Muscle of leg (tissue), 16 donors: ENCODE measurements at places on chromosomes 13 and 19.
A peak's percentile ranks its signal among the peaks of the same experiment; 100 is the strongest.

DNA sequence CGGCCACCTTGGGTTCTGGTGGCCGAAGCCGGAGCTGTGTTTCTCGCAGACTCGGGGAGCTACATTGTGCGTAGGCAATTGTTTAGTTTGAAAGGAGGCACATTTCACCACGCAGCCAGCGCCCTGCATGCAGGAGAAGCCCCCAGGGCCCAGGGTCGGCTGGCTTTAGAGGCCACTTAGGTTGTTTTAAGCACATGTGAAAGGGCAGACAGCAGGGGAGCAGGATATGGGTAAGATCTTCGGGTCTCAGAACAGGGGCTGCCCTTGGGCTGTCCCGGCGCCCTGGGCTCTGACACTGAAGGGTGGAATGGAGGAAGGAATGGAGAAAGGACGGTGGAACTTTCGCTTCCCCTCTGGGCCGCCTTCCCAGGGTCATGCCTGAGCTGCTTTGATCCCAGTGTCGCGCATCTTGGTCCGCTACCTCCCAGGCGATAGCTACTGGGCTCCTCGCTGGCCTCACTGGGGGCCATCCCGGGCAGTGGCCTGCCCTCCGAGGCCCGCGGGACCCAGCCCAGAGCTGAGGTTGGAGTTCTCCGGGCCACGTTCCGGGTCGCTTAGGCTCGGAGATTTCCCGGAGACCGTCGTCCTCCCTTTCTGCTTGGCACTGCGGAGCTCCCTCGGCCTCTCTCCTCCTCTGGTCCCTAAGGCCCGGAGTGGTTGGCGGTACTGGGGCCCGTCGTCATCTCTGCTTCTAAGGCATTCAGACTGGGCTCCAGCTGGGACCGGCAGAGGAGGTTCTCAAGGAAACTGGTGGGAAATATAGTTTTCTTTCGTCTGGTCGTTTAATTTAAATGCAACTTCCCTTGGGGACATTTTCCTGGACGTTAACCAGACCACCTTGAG is 4.3 kb upstream of the POU4F1 start:
- no peak for DNase-seq

- DNase-seq, result no peak
Measured at GRCh38 chr13:101841698-101842097, 389.2 kb downstream of the ITGBL1 start.

- peak; percentile 98 for DNase-seq
Measured at GRCh38 chr19:12333162-12334159, at the start of gene ZNF563. ZNF563 (minus strand) TSS chr19:12333633; CDS start chr19:12333482, 151 bp downstream.

- no peak for DNase-seq
Measured at GRCh38 chr13:39379667-39380655, 223.0 kb downstream of the LHFPL6 start.

DNA sequence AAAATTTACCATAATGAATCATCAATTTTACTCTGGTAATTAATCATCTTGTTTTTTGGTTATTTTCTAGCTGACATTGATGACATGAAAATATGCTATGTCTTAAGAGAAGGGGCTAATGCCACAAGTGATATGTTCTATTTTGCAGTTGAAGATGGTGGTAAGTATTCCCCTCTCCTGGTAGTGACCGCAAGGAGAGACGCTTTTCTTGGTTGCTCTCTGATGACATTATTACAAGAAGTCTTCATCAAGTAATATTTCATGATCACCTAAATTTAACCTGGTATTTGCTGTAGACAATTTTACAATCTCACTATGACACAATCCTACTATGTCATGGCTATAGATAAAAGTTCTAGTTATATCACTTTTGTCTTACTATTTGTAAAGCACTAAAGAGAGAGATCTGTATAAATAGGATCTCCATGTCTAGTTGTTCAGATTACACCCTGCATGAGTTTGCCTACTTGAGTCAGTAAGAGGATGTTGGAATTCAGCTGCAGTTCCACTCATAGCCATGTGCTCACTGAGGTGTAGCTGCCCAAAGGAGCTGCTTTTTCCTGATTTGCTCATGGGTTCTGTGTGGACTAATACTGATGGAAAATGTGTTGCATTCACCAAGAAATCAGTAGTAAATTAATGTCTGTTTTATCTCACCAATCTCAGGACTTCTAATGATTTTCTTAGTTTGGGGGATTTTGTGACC is 10.9 kb downstream of the FREM2 start:
- no peak for DNase-seq
